NCI-H774 (cell line): ENCODE measurements at places on chromosomes 5 and 9.

- DNase-seq: no peak
Observed at GRCh38 chr9:81717747-81718077, 28.4 kb upstream of the TLE1 start.

DNA sequence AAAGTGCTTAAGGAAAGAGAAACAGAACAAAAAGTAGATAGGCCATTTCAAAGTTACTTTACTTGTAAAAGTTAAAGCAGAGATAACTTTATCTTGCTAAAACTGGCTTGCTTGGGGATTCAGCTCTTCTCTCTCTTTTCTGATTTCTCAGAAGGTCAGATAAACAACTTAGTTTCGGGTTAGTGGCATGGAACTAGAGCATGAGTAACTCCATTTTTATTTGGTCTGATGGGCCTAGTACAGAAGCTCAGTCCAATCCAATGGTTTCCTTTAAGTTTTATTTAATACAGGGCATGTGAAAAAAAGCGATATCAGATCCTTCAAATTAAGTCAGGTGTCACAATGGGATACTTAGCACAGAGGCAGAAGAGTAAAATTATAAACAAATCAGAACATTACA, 18.8 kb upstream of the GPBP1 start:
- no peak for DNase-seq

- no peak for DNase-seq
Observed at GRCh38 chr9:306907-307306, 92.2 kb downstream of the DOCK8 start.

- DNase-seq: no peak
Observed at GRCh38 chr5:97542469-97542868, 359.4 kb upstream of the RIOK2 start.

DNA sequence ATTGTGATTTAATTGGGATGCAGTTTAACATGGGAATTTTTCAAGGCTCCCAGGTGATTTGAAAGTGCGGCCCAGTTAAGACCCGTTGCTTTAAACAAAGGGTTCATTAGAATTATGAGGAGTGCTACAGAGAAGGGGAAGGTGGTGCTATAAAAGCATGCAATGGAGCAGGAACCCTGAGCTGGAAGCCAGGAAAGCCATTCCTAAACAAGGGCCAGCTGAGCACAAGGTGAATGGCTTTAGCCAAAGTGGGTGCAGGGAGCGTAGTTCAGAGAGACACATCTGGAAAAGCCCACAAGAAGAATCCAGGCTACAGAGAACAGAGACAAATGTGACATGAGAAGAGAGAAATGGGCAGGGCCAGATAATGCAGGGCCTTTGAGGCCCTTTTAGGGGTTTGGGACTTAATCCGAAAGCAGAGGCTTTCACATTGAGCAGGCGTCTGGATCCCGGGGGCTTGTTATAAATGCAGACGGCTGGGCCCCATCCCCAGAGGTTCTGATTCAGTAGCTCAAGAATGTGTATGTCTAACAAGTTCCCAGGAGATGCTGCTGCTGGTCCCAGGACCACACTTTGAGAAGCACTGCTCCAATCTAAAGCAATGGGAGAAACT, 138.1 kb upstream of the WWC1 start:
- DNase-seq: no peak

DNA sequence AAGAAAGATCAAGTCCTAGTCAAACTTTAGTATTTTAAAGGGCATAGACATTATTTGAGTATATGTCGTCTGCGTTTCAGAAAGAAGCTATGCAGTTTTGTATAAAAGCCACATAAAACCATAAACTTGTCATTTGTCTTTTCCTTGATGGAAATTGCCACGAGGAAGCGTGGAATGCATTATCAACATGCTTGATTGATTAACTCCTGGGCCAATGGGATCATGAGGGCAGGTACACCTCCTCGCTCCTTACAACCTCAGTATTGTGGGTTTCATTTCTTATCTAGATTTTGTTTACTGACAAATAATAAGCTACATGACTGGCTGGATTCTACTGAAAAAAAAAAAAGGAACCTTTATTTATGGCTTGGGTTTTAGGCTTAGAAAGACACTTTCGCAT, 122.5 kb upstream of the RFX3 start:
- DNase-seq: no peak

GRCh38 chr9:3447788-3448187, 78.0 kb downstream of the RFX3 start:
- no peak for DNase-seq

DNA sequence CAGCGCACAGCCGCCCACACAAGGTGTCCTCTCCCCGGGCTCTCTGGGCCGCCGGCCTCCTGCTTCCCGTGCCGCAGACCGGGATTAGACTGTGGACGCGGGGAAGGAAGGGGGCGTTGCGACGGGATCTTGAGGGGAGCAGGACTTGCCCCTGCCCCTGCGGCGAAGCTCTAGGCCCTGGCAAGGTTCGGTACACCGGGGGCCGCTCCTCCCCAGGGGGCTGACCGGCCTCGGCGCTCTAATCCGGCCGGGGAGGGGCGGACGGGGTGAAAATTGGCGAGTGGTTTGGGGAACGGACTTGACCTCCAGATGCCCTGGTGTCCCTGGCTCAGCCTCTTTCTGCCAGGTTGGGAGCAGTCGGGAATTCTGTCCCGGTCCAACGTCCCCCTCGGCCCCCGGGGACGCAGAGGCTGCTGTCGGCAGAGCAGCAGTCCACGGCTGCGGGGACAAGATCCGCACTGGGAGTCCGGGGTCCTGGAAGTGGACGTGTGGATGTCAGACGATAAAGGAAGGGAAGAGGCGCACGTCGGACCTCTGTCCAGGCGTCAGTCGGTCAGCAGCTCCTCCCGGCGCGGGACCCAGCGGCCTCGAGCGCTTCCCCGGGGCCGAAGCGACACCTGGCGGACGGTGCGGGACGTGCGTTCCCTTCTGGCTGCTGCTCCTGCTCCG, 1.9 kb upstream of the CNTFR start:
- peak; percentile 45 for DNase-seq

DNA sequence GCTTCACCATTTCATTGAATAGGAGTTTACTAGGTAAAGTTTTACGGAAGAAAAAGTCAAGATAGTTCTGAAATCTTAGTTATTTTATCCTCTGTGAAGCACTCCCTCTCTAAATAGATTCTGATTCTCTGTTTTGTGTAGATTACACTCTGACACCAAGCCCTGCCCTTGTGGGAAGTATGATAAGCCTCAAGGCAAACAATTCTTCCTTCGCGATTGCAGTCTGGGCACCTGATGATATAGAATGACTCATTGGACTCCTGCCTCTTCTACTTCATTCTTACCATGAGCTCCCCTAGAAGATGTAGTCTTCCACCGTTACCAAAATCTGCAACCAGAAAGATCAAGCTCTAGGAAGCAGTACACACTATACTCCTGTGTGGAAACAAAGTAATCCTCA, 626.9 kb upstream of the PTGER4 start:
- no peak for DNase-seq

- DNase-seq: no peak
Observed at GRCh38 chr5:126433701-126434100, 10.5 kb downstream of the GRAMD2B start.

DNA sequence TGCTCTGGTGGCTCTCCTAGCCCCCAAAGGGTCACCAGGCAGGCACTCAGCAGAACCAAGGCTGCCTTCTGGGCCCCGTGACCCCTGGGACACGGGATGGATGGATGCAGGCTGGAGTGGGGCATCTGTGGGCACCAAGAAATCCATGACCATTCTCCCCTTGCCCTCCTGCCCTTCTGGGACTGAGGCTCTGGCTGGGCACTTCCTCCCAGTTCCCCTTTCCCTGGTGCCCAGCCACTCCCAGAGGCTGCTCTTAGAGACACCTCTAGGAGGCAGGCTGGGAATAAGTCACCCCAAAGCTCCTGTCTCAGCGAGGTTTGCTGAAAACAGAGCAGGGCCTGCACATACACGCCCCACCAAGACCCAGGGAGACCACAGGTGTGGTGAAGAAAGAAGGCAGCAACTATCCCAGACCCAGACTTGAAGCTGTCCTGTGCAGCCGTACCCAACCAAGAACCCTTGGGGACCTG, 943 bp downstream of the STING1 start:
- no peak for DNase-seq

- no peak for DNase-seq
Observed at GRCh38 chr5:31942546-31942945, 231.6 kb downstream of the GOLPH3 start.

GRCh38 chr5:138349852-138350562, 2.5 kb upstream of the KDM3B start:
- no peak for DNase-seq

GRCh38 chr9:106846857-106847256, 16.1 kb upstream of the ZNF462 start:
- DNase-seq: no peak

- DNase-seq: no peak
Observed at GRCh38 chr9:98658951-98659351, 49.8 kb downstream of the GABBR2 start.

GRCh38 chr5:150320044-150320613, 17.4 kb upstream of the ARSI start:
- DNase-seq: no peak

GRCh38 chr5:1516615-1517601, 6.9 kb downstream of the LPCAT1 start:
- no peak for DNase-seq

DNA sequence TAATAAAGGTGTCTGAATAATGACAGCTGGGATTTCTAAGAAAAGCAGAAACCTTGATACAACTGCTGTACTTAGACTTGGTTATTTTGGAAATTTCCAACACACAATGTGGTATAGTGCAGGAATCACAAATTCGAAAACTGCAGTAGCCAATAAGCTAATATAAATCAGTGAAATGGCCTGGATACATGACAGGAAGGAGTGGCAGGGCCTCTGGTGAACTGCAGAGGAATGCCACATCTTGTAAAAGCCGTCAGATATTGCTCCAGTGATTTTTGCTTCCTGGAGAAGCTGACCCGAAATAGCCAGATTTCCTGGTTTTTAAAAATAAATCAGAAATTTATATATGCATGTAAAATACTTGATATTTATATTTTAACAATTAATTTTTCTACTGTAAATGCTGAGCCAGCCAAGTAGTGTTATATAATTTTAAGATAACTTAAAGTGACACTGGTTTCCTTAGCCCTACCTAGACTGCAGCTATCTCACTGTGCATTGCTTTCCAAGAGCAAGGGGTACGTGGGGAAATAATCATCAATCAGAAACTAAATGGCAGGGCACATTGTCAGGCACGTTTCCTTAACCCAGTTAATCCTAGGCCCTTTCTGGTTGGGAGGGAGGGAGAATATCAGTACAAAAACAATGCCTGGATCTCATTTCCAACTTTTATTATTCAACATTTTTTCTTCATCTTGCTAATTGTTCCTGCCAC, 182.4 kb downstream of the RASEF start:
- no peak for DNase-seq

DNA sequence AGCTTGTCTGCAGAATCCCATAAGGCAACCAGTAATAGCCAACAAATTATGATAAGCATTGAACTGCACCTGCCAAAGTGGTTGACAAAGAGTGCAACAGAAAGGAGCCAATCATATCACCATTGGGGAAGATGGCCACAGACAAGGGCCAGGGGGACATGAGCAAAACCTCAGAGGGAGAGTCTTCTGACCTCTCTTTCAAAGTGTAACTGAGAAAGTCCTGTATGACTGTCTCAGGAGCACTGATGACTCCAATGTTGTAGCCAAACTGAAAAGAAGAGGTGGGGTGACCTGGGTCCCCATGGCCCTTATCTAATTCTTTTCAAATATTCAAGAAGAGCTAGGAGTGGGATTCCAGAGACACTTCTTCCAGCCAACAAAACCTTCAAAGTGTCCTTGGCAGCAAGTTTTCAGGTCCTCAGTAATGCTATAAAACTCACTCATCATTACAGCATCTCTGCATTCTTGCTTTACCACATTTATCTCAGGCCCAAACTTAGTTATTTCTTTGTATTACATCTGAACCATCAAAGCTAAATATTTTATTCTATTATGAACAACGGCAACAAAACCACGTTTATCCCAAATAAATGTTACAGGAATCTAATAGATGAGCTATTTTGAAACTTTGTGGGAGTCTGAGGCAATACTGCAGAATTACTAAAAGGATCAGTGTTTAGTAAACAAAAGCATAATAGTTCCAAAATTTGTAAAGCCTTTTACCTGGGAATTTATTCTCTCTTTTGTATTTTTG, 24.4 kb downstream of the FBLL1 start:
- no peak for DNase-seq

DNA sequence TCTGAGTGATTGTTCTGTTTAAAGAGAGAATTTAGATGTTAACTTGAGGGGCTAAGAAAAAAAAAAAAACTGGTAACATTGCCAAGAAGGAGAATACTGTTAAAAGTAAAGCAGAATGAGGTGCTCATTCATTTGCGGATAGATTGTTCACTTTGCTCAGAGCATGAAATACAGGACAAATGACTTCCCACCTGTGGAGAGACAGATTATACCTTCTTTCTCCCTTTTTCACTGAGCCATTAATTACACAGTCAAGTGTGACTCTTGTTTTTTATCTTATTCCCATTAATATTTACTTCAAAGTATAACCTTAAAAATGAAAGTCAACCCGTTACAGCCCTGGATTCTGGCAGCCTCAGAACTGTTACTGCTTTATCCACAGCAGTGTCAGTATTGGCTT, 264.5 kb downstream of the TAF11L14 start:
- no peak for DNase-seq

DNA sequence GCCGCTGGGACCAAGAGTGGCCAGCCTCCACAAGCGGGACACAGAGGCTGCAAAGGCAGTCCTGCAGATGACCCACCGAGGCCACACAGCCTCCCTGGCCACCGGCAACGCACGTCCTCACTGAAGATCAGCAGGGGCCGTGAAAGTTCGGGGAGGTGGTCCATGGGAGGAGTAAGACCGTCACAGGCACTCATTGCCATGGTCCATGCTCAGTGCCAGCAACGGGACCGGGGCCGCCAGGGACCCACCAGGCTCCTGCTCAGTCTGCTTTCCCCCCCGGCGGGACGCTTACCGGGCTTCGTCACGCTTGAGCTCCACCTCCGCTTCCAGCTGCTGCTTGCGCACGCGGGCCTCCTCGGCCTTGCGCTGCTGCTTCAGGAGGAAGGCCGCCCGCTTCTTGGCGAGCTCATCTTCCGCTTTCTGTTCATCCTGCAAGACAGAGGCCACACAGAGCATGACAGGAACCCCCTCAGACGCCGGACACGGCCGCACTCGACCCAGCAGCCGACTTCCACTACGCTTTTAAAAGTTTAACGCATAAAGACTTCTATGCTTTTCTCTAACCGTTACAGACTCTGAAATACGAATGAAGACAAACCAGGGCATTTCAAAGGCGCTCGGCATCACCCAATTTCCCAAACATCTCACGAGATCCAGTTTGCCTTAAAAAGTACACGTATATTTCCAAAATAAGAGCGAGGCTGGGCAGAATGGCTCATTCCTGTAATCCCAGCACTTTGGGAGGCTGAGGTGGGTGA, 88.4 kb downstream of the CAMSAP1 start:
- no peak for DNase-seq

- no peak for DNase-seq
Observed at GRCh38 chr5:157509587-157509986, 49.6 kb downstream of the NIPAL4 start.

DNA sequence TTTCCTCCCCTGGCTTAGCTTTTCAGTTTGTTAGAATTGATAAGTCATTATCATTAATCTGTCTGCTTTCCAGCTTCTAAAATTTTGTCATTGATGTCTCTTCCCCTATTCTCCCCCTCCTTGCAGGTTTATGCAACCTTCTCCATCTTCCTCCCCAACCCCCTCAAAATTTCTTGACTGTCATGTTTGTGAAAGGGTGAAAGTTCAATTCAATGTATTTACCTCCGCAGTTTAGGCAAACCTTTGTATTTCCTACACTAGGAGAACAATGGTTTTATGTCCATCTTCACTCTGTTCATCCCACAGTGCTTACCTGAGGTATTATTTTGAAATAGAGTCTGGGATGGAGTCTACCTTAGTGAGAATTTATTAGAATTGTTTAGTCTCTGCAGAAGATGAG, 117.9 kb downstream of the ALDH1A1 start:
- no peak for DNase-seq

- peak; percentile 63 for DNase-seq
Observed at GRCh38 chr9:134443174-134444037, 117.2 kb downstream of the RXRA start.
